Cortex of kidney (tissue), 1 donor: ENCODE measurements at places on chromosomes 4 and X.

GRCh38 chr4:150425161-150425560 lies 156.8 kb upstream of the MAB21L2 start:
- DNase-seq, result no peak

GRCh38 chr4:89123451-89123851 lies 12.1 kb downstream of the TIGD2 start:
- no peak for DNase-seq

DNA sequence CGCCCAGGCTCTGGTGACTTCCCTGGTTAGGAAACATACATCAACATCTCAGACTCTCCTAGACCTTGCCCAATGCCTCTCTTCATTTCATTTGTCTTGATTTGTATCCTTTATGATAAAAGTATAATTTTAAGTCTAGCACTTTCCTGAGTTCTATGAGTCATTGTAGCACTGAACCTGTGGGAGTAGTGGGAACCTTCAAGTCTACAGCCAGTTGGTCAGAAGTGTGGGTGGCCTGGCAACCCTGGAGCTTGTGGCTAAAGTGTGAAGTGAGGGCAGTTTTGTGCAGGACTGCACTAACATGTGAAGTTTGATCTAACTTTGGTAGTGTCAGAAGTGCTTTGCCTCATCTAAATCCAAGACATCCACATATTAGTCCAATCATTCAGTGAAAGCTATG lies 259.3 kb upstream of the IGFBP7 start:
- no peak for DNase-seq

- DNase-seq, result no peak
Observed at GRCh38 chr4:81919810-81920209, 448.1 kb upstream of the RASGEF1B start.

- no peak for DNase-seq
Observed at GRCh38 chr4:13892739-13893105, 265.2 kb upstream of the BOD1L1 start.

- no peak for DNase-seq
Observed at GRCh38 chr4:66972087-66972486, 573.2 kb downstream of the CENPC start.

- no peak for DNase-seq
Observed at GRCh38 chr4:112546476-112546875, 30.5 kb upstream of the NEUROG2 start.

GRCh38 chr4:150662686-150663085 lies 80.7 kb downstream of the MAB21L2 start:
- no peak for DNase-seq

GRCh38 chr4:66416425-66416824 lies 746.1 kb upstream of the EPHA5 start:
- DNase-seq, result no peak

DNA sequence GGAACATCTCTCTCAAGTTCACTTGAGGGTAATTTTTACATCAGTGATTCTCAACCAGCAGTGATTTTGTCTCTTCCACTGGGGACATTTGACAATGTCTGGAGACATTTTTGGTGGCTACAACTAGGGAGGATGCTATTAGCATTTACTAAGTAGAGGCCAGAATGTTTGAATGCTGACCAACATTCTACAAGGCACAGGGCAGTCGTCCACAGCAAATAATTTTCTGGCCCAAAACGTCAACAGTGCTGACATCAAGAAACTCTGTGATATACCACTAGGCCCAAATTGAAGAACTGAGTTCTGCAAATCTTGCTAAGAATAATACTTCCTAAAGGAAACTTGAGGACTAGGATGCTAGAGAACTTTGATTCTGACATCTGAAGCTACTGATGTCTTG lies 7.1 kb downstream of the KLKB1 start:
- DNase-seq, result no peak

GRCh38 chrX:129478516-129478915 lies 44.8 kb downstream of the SMARCA1 start:
- no peak for DNase-seq

- no peak for DNase-seq
Observed at GRCh38 chr4:17273047-17273446, 238.8 kb downstream of the QDPR start.

GRCh38 chr4:110472583-110473329 lies 3.2 kb upstream of the ENPEP start:
- DNase-seq, result no peak

- no peak for DNase-seq
Observed at GRCh38 chr4:107666134-107666533, 53.9 kb downstream of the PAPSS1 start.

DNA sequence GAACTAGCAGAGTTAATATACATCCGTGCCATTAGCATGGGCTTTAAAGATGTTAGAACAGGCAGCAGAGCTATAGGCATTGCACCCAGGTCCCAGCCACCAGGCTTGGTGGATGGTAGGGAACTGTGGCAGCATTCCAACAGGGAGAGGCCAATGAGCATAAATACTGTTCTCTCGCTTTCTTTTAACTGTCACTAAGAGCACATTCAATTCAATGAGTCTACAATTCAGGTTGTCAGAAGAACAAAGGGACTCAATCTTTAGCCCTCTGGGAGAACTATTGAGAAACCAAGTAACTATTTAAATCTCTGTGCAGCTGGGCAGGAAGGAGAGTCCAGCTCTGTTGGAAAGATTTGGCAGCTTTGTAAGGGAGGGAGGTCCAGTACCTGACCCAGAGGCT lies 165.6 kb downstream of the CHIC1 start:
- DNase-seq, result no peak

GRCh38 chr4:184165291-184165690 lies 52.4 kb downstream of the ENPP6 start:
- no peak for DNase-seq

- no peak for DNase-seq
Observed at GRCh38 chr4:184364100-184364921, 110.0 kb downstream of the IRF2 start.

GRCh38 chr4:3670521-3671519 lies 95.4 kb upstream of the ADRA2C start:
- DNase-seq, result no peak

DNA sequence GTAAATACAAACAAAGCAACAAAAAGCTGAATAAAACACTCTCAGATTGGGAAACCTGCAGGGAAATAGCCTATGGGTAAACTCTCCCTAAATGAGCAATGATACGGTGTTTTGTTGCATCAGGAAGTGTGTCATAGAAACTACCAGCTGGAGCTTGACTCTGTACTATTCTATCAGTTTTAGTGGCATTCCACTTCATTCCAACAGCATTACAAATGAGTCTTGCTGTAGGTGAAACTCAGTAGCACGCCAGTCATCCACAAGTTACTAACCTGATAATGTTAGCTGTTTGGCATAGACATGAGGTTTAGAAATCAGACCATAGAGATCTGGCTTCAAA lies 24.9 kb downstream of the FGFBP1 start:
- no peak for DNase-seq

GRCh38 chrX:100216083-100216482 lies 194.0 kb downstream of the PCDH19 start:
- DNase-seq, result no peak

DNA sequence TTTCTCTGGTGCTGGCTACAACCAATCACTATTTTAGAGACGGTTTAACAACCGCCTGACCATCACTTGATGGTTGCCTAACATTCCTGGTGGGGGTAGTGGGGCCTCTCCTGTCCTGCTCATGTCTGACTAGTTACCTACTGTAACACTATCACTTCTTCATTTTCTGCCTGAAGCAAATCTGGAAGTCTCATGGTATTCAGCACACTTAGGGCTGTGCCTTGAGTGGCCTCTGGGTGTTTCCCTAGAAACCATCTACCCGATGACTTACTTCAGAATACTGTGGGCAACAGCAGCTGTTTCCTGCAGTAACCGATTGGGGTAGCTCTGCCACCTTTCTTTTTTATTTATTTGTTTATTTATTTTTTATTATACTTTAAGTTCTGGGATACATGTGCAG lies 880.1 kb upstream of the INTU start:
- DNase-seq, result no peak

DNA sequence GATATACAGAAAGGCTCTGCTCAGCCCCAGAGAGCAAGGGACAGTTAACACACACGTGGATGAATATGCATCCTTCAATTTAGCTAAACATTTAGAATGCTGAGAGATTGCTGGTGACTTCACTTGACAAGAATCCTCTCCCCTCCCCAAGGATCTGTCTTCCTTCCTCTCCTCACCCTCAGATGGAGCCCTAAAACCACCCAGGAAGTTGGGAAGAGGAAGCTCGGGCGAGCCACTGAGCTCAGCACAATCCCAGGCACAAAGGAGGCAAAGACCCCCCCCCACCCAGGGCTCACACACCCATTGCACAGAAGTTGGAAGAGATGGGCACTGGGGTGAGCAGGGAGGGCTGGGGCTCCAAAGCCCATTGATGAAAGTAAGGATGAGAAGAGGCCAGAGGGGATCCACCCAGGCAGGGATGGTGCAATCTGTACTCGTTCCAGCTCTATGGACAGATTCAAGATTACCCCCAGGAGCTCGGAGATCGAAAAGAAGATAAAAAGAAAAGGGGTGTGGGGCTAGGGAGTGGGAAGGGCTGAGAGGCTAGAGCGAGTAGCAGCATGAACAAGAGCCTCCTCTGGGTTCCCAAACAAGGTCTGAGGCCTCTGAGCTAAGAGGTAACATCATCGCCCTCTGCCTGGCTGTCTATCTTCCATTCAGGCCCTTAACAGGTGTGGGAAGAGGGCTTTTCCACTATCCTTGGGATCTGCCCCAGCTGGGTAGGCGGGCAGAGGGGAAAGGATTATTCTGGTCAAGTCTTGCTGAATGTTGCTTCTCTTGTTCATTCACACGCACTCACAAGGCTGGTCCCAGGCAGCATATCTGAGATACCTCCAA lies 1.2 kb downstream of the TFE3 start:
- no peak for DNase-seq

- DNase-seq, result no peak
Observed at GRCh38 chrX:51641421-51642021, 22.8 kb upstream of the CENPVL3 start.
